T-helper 17 cell (primary cell): ENCODE measurements at places on chromosomes 11 and 22.
A peak's percentile ranks its signal among the peaks of the same experiment; 100 is the strongest.

DNA sequence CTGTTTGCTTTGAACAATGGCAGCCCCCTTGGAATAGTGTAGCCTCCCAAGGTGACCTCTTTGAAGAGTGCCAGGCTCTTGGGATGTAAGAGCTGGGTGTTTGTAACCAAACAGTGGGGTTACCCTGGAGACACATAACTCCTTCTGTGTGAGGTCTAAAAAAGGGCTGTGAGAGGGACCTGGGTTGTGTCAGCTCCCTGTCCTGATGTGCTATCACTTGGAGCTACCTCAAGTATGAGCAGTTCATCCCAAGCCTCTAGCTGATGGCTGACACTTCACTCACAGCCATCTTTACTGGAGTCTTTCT, 40.2 kb downstream of the TSPAN18 start:
- DNase-seq = no peak

- DNase-seq = no peak
Measured at GRCh38 chr11:44986315-44986714, 35.6 kb upstream of the TP53I11 start.

- no peak for DNase-seq
Measured at GRCh38 chr11:50080256-50080655, 47.6 kb downstream of the OR4C45 start.

DNA sequence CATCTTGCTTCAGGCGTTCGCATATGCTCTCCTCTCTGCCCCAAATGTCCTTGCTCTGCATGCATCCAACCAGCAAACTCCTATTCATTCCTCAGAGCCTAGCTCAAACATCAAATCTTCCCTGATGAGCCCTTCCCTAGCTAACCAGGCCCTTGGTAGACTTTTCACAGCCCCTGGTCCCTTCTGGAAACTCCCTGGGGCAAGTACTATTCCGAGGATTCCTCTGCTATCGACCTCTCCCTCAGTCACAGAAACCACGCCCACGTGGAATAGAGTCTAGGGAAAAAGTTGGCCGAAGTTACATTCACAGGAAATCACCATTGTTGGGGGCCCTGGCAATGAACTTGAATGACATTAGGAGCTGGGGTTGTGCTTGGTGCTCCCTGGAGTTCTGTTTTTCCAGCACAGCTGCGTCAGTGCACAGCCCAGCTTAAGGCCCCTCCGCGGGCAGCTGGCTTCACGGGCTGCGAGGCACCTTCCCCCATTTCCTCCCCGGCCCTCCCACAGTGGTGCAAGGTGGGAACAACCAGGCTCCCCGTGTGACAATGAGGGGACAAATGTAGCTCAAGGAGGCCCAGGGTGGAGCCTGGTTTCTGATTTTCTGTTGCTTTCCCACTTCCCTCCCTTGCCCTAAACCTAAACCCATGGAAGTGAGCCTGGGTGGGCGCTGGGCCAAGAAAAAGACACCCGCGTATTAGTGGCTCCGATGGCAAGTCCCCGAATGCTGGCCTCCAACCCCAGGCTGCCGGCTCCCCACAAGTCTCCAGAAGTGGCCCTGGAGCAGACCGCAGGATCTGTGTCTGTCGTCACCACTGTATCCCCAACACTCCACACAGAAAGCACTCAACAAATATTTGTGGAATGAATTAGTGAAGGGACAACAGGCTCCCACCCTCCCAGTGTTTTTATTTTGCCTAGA, 4.3 kb upstream of the ATP5MGL start:
- DNase-seq = no peak

DNA sequence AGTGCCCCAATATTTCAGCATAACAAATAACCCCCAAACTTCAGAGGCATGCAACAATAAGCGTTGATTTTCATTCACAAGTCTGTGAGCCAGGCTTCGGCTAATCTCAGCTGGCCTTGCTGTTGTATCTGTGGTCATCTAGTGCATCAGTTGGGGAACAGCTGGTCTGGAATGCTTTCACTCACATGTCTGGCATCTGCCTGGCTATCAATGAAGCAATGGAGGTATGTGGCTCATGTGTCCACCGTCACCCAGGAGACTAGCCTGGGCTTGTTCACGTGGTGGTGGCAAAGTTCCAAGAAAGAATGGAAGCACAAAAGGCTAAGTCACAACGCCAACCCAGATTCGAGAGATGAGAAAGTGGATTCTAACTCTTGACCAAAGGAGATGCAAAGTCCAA, 304.8 kb upstream of the ISX start:
- DNase-seq = no peak

DNA sequence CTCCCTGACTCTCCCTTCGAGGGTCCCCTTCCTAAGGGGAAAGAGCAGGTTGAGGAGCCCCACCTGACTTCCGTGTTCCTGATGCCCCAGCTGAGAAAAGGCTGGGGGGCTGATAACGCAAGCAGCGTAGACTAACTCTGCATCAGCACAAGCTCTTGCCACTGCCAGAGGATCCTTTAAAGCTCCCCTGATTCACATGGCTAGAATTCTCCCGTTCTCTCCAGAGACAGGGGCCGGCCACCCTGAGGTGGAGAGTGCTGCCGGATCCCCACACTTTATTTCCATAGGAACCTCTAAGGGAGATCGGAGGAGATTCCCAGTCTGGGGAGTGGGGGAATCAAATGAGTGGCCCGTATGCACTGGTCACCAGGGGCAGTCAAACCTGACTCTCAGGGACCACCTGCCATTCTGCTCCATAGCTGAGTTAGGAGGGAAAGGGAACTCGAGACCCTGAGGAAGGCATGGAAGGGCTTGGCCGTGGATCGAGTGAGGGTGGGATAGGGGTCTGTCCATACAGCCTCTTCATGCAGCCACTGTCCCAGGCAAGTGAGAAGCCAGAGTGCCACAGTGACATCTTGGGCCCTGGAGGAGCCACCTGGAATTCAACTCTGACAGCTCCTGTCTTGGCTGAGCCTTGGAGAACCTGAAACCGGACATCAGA, 1.4 kb upstream of the VSIG10L2 start:
- no peak for DNase-seq

- no peak for DNase-seq
Measured at GRCh38 chr11:104892723-104893511, 5.3 kb downstream of the CASP12 start.

- no peak for DNase-seq
Measured at GRCh38 chr11:61142424-61142823, 18.8 kb downstream of the VPS37C start.

DNA sequence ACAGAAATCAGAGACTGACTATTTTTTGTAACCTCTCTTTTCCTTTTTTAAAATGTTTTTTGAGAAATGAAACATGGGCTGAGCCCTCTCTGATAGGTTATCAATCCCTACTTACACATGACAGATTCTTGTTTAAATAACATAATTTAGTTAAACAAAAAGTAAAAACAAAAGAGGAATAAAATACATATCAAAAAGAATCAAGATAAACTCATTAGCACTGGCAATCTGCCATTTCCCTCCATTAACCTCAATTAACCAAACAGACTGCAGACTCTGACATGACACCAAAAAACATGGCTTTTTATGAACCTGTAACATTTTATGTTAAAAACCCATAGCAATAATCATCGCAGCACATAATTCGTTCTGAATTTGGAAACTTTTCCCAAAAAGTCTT, 284.4 kb upstream of the MTNR1B start:
- DNase-seq = no peak

- no peak for DNase-seq
Measured at GRCh38 chr11:96486890-96487611, 97.2 kb downstream of the JRKL start.

DNA sequence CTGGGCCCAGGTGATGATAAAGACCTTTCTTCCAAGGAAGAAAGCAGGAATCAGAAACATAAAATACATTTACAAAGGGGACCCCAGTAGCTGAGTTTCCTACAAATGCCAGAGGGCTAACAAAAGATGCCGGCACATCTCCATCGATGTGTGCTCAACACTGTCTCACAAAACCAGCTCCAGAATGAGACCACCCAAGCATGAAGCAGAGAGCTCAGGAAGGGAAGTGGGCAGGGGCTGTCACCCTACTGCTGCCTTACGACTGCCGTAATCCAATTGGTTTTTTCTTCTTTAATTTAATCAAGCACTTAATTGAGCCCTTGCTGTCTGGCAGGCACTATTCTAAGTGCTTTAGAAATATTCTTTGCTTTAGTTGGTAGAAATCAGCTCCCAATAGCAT, 26.1 kb downstream of the SMCO4 start:
- DNase-seq = no peak

DNA sequence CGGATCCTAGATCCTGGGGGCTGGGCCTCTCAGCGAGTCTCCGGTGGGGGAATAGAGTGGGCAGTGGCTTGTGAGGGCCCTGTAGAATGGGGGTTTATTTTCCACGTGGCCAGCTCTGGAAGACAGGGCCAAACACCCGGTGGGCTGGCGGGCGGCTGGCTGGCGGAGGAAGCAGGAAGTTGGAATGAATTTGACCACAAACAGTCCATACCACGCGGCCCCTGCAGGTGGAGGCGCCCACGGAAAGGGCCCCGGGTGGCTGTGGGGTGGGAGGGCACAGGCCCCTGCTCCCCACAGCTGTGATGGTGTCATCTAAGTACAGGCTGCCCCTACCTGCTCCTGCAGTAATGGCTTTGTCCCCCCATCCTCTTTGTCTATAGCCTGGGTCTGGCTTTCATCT, 15.1 kb downstream of the MCAT start:
- DNase-seq = no peak

GRCh38 chr22:48664586-48664985, 1163.1 kb downstream of the BRD1 start:
- DNase-seq = no peak

DNA sequence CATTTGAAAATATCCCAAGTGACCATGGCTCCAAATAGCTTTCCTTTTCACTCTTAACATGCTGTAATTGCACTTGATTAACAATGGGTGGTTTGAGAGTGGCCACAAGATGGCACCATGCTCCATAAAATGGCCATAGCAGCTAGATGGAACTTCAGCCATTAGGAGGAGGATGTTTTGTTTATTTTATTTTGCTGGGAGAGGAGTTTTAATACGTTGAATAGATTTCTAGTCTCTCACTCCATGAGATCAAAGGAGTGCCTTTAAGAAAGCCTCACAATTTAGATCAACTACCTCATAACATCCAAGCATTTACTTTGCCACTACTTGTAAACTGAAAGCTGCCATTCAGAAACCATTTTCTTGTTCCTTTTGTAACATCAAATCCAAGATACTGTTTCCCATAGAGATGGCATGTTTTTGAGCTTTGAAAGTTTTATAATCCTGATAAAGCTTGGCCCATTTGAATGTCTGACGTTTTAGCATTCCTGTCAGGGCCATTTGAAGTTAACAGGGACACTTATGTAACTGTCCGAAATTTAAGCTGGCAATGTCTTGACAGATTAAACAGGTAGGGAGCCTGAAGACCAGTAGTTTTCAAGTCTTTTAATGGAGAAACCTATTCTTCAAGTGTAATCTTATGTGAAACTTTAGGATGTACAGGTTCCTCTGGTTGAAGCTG, 4.7 kb downstream of the FEN1 start:
- DNase-seq = no peak

GRCh38 chr11:79963856-79964645, 523.2 kb upstream of the TENM4 start:
- no peak for DNase-seq

- peak; percentile 94 for DNase-seq
Measured at GRCh38 chr22:50342651-50343540, at the start of gene PPP6R2. TSS of gene PPP6R2 (plus strand) at chr22:50343327. CDS start at chr22:50393909, 50,582 bp downstream.

DNA sequence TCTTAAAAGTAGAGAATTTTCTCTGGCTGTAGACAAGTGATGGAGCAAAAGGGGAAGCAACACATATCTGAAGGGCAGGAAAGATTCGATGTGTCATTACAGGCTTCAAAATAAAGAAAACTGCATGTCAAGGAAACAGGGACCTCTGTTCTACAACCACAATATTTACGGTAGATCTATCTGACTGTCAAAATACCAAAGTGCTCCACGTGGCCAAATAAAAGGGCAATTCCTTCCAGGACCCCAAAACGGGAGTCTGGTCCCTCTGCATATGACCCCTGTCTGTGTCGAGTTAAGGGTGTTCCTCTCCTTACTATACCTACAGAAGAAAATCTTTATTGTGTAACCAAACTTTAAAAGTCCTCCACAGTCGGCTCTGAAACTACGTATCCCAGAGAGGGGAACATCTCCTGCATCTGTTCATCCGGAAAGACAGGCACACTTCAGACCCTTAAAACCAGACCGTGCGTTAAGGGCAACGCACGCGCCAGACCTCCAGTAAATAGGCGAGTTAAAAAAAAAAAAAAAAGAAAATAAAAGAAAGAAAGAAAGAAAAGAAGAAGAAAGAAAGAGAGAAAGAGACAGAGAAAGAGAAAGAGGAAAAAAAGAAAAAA, 756 bp downstream of the CLNS1A start:
- no peak for DNase-seq

GRCh38 chr11:32892355-32893092, at the start of gene QSER1:
TSS of gene QSER1 (plus strand) at chr11:32892811. CDS start at chr11:32893126, 315 bp downstream.
- peak; percentile 62 for DNase-seq

DNA sequence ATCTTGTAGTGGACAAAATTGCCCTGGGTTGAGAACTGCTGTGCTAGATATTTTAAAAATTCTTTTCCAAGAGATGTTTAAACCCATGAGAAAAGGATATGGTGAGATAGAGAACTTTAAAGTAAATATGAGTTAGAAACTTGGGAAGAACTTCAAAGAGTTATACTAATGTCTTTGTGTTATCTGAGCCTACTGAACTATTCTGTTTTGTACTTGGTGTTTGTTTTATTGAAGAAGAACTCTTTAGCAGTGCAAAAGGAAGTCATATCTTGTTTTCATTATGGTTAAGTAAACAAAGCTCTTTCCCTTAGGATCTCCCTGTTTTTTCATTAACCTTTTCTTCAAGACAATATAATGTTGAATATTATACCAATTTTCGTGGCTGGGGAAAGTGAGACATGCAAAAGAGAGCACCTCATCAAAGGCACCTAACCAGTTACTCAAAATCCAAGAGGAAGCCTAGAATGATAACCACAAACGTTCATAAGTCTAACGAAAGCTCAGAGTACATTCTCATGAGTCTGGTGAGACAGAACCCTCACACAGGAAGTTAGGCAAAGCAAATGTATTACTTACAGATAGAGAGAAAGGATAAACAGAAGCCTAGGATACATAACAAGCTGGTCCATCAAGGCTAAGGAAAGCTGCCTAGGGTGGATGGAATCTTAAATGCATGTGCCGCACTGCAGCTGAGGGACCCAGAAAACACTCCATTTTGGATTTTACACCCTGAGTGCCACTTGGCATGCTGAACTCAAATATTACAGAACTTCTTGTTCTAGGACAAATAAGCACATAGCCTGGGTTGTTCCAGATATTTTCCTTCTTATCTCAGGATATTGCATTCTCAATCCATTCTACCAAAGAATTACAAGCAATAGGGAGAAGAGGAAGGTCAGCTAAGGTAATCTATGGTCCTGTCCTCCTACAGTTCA, 112.5 kb upstream of the ANO3 start:
- DNase-seq = no peak

- no peak for DNase-seq
Measured at GRCh38 chr11:102791271-102792036, 6.5 kb downstream of the MMP1 start.

- DNase-seq = no peak
Measured at GRCh38 chr11:74620531-74620930, 28.1 kb downstream of the POLD3 start.

- DNase-seq = no peak
Measured at GRCh38 chr11:35784699-35785098, 122.1 kb downstream of the TRIM44 start.
